ENCODE measurements at places on chromosomes 6 and 20.

GRCh38 chr6:109349419-109349987, 32.8 kb downstream of the CD164 start:
- no peak for DNase-seq

GRCh38 chr6:105445481-105445880, 42.6 kb upstream of the PREP start:
- DNase-seq: no peak

DNA sequence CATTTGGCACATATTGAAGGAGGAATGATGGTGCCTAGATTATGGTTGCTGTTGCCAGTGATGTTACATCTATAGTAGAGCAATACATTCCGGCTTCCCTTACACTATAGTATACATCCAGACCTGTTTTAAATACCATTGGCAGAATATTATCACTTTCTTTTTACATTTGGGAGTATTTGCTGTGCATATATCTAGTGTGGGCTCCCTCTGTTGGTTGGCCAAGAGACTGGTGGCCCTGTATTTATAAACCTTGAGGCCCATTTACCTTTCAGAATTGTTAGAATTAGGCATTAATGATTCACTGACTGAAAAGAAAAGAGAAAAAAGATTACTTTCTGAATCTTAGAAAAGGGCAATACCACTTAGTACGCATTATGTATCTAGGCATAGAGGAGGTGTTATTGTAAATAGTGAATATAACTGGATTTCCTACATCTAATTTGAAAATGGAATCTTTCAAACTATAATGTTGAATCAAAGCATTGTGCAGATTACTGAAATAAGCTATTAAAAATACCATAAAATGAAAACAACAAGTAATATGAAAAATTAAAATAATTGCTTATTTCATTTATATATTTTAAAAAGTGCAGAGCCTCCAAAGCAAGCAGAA, 628.8 kb upstream of the MAN1A1 start:
- no peak for DNase-seq

DNA sequence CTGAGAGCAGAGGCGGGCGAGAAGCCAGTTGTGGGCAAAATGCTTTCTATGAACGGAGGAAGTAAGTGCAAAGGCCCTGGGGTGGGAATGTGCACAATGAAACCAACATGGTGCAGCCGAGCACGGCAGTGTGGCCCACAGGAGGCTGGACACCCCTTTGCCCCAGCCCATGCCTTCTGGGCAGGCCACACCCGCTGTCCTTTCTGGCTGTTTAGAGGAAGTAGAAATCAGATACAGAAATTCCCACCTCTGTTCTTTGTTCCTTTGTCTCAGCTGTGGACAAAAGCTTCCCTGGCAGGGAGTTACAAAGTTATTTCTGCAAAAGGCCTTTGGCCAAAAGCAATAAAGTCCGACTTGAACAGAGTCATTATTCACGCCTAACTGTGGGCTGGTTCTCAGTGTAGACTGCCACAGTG, 11.9 kb downstream of the SULF2 start:
- DNase-seq: no peak

DNA sequence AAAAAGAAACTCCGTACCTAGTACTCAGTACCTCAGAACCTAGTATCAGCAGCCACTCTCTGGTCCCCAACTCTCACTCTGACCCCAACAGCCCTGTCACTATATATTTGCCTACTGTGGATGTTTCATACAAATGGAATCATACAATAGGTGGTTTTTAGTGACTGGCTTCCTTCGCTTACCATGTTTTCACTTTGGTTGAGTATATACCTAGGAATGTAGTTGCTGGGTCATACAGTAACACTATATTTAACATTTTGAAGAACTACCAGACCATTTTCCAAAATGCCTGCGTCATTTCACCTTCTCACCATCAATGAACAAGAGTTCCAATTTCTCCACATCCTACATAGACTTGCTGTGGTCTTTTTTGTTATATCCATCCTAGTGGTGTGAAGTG, 283.2 kb downstream of the GMDS start:
- DNase-seq: no peak

Measured in NCI-H1048 (cell line).